ENCODE measurements at places on chromosomes 6 and 20.

DNA sequence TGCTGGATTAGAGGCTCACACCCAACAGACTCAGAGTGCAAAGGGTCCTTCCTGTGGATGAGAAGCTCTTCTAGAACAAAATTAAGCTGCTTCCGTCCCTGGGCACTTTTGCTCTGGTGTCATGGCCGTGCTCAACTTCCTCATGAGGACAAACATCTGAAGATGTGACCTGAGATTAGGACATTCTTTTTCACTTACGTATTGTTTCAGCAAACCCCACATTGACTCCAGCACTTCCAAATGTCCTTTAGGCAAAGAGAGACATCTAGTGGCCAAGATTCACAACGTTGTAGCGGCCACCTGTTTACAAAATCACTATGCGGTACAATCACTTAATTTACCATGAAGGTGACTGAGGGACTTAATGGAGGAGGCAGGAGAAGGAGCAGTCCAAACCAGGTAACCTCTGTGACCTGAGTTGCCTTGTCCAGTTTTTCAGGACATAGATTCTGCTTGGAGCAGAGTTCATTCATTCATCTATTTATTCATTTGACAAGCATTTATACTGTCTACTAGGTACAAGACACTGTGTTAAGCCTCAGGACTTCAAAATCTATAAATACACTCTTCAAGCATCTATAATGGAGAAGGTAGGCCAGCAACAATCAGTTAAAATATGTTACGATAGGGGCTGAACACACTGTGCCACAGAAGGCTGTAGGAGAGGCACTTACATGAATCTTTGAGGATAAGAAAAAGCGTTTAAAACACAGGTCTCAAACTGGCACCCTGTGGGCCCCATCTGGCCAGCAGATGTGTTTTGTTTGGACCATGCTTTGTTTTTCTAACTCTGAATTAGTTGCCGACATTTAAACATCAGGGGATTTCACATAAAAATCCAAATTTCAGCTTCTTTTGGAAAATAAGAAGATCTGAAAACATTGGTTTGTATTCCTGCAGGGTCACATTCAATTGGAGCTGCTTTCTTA is 5.6 kb upstream of the ADGRF1 start:
- peak; percentile 15 for DNase-seq

GRCh38 chr6:73980096-73980495 is 284.1 kb downstream of the CD109 start:
- no peak for DNase-seq

- DNase-seq, result no peak
These were observed 31.4 kb downstream of the COL11A2 start for GRCh38 chr6:33160728-33161344.

- no peak for DNase-seq
These were observed 39.3 kb upstream of the IL20RA start for GRCh38 chr6:137084090-137084489.

- no peak for DNase-seq
These were observed 2.5 kb downstream of the DEFB132 start for GRCh38 chr20:259981-260380.

- DNase-seq, result no peak
These were observed 10.5 kb upstream of the PCMTD2 start for GRCh38 chr20:64244870-64245603.

DNA sequence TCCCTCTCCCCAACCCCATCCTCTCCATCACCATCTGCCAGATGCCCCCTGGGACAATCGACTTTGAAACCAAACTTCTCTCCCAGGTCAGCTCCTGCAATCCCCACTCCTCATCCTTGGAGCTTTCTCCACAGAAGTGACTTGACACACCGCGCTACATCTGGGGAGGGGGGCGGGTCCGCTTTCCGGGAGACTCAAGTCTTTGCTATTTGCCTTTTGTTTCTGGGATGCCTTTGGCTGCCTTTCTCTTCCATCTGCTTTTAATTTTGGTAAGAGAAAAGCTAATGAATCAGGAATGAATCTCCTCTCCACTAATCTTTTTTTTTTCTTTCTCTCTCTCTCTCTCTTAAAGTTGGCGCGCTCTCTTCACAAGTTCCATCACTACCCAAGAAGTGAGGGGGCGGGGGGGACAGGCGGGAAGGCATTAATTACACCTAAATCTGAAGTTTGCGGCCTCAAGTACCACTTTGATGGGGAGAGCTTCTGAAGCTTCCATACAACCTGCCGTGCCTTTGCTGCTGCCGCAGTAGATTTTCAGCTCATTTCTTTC is 664 bp upstream of the TPBG start:
- DNase-seq, result no peak

- no peak for DNase-seq
These were observed 502.4 kb downstream of the BCKDHB start for GRCh38 chr6:80608881-80609280.

DNA sequence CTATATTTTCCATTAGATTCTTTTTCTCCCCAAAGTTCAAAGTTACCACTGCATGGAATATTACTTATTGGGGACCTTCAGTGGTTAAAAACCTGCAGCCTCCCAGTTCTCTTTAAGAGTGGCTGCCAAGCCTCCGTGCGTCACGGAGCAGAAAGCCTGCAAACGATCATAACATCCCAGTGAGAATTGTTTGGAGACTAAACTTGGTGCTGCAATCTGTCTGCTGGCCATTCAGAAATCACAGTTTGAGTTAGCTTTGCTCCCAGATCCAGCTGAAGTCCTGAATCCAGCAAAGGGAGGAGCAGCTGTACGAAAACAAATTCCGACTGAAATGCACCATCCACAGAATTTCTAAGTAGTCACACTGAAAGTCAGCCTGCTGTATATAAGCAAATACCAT is 213.5 kb upstream of the PDE10A start:
- DNase-seq, result no peak

DNA sequence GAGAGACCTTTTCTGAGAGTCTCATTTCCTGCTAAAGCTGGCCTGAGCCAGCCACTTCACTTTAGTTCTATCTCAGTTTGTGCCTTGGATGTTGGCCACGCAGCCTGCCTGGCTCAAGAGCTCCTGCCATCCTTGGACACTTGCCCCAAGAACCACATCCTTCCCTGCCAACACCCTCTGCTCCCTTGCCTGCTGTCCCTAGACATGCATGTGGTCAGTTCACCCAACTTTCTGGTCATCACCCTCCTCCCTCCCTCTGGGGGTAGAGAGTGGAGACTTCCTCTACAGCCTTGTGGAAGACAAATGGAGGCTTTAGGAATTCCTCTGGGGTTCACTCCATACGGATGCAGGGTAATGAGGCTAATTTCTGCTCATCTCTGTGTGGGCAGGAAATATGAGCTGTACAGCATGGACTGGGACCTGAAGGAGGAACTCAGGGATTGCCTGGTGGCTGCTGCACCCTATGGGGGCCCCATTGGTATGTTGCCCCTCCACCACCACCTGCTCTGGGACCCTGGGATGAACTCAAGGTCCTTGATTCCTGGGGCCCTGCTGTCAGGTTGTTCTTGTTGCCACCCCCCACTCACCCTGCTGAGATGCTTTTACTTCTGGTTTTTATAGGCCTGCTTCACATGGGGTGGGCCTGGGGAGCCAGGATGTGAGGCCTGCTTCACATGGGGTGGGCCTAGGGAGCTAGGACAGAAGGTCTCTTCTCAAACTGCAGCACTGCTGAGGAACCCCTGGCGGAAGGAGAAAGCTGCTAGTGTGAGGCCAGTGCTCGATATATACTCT is 13.8 kb upstream of the PTPRA start:
- DNase-seq, result no peak

- no peak for DNase-seq
These were observed 32.2 kb downstream of the RREB1 start for GRCh38 chr6:7139835-7140470.

- no peak for DNase-seq
These were observed 397.7 kb downstream of the RFPL4B start for GRCh38 chr6:112744827-112745226.

DNA sequence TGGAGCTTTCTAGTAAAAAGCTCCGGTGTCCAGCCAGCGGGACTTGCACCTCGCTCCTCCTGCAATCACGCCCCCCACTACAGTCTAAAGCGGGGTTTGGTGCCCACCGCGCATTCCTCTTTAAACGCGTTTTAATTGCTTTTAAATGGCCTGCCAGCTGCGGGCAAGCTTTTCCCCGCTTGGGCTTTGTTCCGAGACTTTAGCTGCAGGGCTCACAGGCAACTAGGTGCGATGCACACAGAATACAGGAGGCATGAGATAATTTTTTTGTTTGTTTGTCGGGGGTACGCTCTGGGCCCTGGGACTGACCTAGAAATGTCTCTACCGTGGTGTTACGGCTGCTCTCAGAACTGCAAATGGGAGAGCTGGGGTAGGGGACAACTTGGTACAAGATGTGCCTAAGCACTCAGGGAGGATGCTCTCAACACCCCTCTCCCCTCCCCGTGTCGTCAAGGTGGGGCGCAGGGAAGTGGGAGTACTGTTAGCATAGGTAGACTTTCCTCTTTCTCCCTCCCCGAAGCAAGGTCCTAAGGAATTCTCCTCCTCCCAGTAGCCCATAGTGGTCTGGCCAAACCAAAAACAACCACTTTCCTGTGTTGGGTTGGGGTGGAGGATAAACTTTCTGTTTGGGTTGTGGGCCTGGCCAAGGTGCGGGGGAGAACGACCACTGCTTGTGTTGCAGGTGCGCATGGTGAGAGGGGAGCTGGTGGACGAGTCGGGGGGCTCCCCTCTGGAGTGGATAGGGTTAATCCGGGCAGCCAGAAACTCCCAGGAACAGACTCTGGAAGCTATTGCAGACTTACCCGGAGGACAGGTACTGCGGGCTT is 1.6 kb downstream of the PRDM13 start:
- no peak for DNase-seq

DNA sequence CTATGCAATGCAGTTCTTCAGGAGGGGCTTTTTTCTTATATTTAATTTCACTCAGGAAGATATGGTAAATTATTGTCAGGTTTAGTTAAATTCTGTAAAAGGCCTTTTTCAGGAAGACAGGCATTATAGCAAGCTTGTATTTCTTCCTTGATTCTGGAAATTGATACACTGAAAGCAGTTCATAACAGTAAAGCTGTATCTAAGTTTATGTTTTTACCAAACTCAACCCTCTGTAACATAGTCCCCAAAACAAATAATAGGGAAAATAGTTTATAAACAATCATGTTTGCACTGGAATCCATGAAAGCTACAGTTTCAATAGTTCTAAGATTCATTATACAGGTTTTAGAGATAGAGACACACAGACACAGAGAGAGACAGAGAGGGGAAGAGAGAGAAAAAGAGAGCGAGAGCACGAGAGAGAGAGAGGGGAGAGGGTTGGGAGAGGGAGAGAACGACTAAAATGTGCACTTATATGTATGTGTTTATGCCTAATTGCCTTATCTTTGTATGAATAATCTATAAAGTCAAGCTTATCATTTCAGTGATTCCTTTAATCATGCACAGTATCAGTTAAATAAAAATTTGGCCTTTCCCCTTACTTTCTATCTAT is 454.4 kb downstream of the RFPL4B start:
- DNase-seq, result no peak

DNA sequence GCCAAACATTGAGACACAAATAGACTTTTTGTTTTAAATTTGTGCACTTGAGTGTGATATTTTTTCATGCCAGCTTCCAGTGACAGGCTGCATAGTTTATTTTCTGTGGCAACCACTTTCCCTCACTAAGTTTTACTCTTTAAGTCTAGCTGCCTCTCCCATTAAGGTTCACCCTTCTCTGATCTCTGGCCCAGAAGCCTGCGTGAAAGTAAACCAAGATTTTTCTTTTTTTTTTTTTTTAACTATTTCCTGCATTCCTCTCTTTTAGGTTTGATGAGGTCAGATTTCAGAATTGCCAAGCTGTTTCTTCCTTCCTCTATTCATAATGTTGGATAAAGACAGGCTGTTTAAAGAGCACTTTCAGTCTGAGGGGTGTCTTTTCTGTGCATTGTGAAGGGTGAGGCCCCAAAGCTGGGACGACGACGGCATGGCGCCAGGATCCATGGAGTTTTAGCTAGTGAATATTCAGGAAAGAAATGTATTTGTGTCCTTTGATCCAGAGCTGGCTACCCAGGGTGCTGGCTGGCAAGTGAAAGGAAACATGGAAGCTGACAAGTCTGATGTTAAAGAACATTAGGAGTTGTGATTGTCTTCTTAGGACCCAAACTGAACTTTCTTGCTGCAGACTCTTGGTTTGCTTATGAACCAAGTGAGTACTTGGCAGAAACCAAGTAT is 50.7 kb downstream of the DOK5 start:
- no peak for DNase-seq

DNA sequence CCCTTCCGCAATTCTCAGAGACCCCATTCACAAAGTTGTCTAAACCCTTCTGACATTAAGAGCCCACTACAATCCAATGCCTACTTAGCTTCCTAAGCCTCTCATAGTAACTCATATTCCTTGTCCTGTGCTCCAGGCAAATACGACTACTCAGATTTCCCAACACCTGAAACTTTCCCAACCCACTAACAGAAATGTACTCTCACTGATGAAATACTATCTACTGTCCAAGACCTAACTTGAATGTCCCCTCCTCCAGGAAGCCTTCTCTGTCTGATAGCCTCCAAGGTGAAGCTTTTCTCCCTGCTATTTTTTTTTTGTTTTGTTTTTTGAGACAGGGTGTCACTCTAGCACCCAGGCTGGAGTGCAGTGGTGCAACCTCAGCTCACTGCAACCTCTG is 30.4 kb downstream of the GPLD1 start:
- DNase-seq, result no peak

DNA sequence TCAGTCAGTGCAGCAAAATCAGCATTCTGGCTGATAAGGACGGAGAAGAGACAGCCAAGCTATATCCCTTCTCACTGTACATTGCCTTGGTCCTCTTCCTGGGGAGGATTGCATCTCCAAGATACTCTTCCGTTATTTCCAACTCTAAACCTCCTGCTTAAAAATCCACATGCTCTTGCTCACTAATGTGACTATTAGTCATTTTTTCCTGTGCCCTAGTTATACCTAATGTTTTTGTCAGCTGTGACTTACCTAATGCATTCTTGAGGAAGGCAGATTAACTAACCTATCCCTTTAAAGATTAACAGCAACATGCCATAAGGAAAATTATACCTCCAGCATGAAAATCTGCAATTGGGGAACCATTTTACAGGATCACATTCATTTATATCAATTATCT is 317.6 kb downstream of the BTBD9 start:
- DNase-seq, result no peak

DNA sequence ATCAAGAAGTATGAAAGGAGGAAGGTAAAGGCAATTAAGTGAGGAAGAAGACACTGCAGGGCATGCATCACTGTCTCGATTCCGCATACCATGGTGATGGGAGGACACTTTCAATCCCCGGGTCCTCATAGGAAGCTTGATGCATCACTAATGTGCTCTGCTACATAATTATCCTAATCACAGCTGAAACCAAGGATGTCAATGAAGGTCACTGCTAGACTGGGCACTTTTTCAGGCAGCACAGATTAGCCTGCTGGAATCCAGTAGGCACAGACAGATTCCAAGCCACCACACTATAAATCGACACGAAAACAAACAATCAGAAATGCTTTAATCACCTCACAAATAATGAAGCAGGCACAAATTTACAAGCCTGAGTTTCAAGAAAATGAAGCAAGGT is 206.7 kb downstream of the KIF16B start:
- no peak for DNase-seq

GRCh38 chr20:6061544-6061943 is 7.7 kb upstream of the LRRN4 start:
- DNase-seq, result no peak

- no peak for DNase-seq
These were observed 67.3 kb downstream of the ADTRP start for GRCh38 chr6:11711003-11711983.
